ENCODE measurements at places on chromosomes 4 and X. TPM values are rescaled to one million over a fixed set of nuclear protein-coding genes. Genes with fewer than 3 reads are reported as not detected.

DNA sequence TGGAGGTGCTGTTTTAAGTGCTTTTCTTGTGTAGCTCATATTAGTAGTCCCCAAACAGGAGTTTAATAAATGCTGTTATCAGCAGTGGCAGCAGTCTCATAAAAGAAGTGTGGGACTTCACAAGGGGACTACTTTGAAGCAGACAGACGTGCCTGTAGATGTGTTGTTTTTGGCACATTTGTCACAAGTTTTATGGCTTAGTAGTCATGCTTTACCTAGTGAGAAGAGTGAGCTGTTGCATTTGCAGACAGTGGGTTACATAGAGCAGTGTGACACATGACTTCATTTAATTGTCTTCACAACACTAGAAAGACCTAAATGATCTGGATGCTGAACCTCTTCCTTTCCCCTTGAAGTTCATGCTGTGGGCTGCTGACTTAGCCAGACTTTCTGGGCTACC, 149.5 kb upstream of the MBNL3 start:
- H3K27me3 ChIP-seq = no peaks in the 10 kb centered on the region
- DNase-seq = no peak
- no peak overlapping the region for H3K4me3 ChIP-seq
- H3K36me3 ChIP-seq = no peaks in the 10 kb centered on the region
- H3K27ac ChIP-seq = no peak overlapping the region
- H3K4me1 ChIP-seq = no peaks in the 10 kb centered on the region

GRCh38 chr4:188262464-188262863, 123.2 kb downstream of the TRIML1 start:
- no peak for DNase-seq
- H3K27me3 ChIP-seq = no peaks in the 10 kb centered on the region
- H3K4me1 ChIP-seq = no peaks in the 10 kb centered on the region
- no peaks in the 10 kb centered on the region for H3K36me3 ChIP-seq
- H3K4me3 ChIP-seq = no peak overlapping the region

GRCh38 chr4:10117359-10118047, 904 bp upstream of the WDR1 start:
- DNase-seq = peak; percentile 36
- H3K27me3 ChIP-seq = no peaks in the 10 kb centered on the region
- peak overlapping the region; percentile 92 for H3K27ac ChIP-seq
- H3K4me3 ChIP-seq = peak overlapping the region; percentile 86
- H3K36me3 ChIP-seq = peaks cover 2% of the 10 kb centered on the region

- H3K4me3 ChIP-seq = peak overlapping the region; percentile 98
- peaks cover 9% of the 10 kb centered on the region for H3K4me1 ChIP-seq
- DNase-seq = no peak
- no peaks in the 10 kb centered on the region for H3K27me3 ChIP-seq
- H3K27ac ChIP-seq = peak overlapping the region; percentile 99
Observed at GRCh38 chr4:82429728-82430192, 502 bp downstream of the HNRNPDL start.

- H3K4me1 ChIP-seq = no peaks in the 10 kb centered on the region
- H3K4me3 ChIP-seq = no peak overlapping the region
- H3K36me3 ChIP-seq = no peaks in the 10 kb centered on the region
Observed at GRCh38 chr4:84957514-84958420, 8.7 kb downstream of the WDFY3 start.

SPATA4 gene
- 88.7 TPM for total RNA-seq

SLC16A2 gene
- total RNA-seq = 3.2 TPM

DNA sequence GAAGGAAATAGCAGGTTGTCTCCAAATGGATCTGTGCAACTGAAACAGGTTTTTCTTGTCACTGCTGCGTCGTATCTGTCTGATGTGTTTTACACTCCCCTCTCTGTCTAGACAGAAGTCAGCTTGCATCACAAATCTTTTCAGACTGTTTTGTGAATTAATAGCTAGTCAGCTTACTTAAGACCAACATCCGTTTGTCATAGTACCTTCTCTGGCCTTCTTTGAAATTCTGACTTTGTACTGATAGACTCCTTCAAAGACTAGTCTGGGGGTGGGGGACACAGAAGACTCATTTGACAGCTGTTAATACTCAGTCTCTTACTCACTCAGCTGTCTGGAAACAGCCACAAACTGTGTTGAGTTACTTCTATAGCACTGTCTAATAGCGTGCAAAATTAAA, 197.8 kb downstream of the PALLD start:
- H3K36me3 ChIP-seq = no peaks in the 10 kb centered on the region
- no peaks in the 10 kb centered on the region for H3K4me1 ChIP-seq
- H3K4me3 ChIP-seq = no peak overlapping the region
- H3K27me3 ChIP-seq = no peaks in the 10 kb centered on the region
- no peak overlapping the region for H3K27ac ChIP-seq
